Activated CD4-positive, alpha-beta T cell treated with anti-CD3 and anti-CD28 coated beads, Interleukin-2, amount 10 ng/mL, durations not matched to agents 7 days and 5 days (primary cell): ENCODE measurements at places on chromosomes 2 and 18. TPM values are rescaled to one million over a fixed set of nuclear protein-coding genes. Genes with fewer than 3 reads are reported as not detected.

GRCh38 chr2:165305391-165306096, 66.3 kb downstream of the SCN2A start:
- no peak for DNase-seq

MAP4K4 gene
- total RNA-seq, result 129 TPM

- DNase-seq, result no peak
These were observed 309.7 kb downstream of the IRS1 start for GRCh38 chr2:226489775-226490541.

SERPINB10 gene
- total RNA-seq, result not detected

- peak; percentile 55 for DNase-seq
These were observed 14.5 kb upstream of the ZBTB14 start for GRCh38 chr18:5309888-5310470.

ARHGAP28 gene
- total RNA-seq, result not detected

GRCh38 chr2:7726989-7727388, 809.8 kb downstream of the RNF144A start:
- DNase-seq, result no peak

DNA sequence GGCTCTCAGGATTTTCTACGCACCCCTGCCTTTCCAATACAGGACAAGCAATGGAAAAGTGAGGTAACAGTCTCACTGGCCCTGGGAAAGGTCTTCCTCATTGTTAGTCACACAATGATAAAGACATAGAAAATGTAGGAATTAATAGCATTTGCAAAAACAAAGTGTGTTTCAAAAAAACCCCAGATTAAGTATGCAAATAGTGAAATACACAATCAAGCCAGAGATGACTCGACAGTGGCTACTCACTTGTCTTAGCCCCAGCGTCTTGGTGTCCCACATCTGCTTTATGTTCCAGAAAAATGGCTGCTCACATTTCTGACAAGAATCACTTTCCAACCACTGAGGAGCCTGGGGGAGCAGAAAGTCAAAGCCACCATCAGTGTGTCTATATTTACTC, 47.0 kb upstream of the AP1S3 start:
- no peak for DNase-seq

- no peak for DNase-seq
These were observed 674 bp downstream of the NCAPH start for GRCh38 chr2:96336104-96336775.

RUFY4 gene
- 2.7 TPM for total RNA-seq

DNA sequence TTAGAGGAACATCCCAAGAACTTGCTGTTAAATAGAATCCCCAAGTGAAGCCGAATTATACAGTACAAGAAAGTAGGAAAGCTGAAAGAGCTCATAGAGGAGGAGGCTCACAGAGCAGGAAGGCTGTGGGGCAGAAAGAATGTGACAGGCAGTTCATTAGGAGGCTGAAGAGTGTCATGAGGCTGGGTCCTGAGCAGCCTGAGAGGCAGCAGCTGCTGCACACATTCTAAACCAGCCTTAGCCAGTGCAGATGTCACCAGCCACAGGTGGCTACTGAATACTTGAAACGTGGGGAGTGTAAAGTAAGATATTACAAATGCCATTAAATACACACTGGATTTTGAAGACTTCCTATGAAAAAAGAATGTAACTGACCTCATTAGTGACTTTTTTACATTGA, 490.2 kb upstream of the KLHL29 start:
- DNase-seq, result no peak
